Activated T-helper 17 cell treated with anti-CD3 and anti-CD28 coated beads, Interleukin-2, amount 50 U/mL, for 72 hours (primary cell): ENCODE measurements at places on chromosomes 12 and 14.
A peak's percentile ranks its signal among the peaks of the same experiment; 100 is the strongest.

GRCh38 chr14:97539411-97539795, 742.2 kb downstream of the VRK1 start:
- no peaks in the 10 kb centered on the region for H3K27me3 ChIP-seq
- no peak overlapping the region for H3K4me3 ChIP-seq
- ATAC-seq: no peak
- no peaks in the 10 kb centered on the region for H3K36me3 ChIP-seq
- peaks cover 21% of the 10 kb centered on the region for H3K4me1 ChIP-seq

DNA sequence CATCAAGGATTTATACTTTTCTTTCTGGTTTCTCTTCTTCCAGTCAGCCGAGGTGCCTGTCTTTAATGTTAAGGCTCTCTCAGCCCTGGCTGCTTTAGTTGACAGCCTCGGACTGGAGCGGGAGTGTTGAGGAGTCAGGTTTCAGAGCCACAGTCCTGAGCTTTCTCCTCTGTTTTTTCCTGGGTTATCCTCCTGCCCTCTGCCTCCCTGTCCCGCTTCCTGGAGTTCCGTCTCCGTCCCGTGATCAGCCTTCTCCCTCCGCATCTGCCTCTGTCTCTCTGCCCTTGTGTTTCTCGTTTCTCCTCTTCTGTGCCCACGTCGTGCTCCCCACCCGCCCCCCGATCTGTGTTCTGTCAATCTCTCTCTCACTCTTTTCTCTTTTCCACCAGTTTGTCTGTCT, 33.0 kb downstream of the IQSEC3 start:
- no peaks in the 10 kb centered on the region for H3K4me1 ChIP-seq
- no peak for ATAC-seq
- H3K4me3 ChIP-seq: no peak overlapping the region
- H3K27ac ChIP-seq: no peak overlapping the region
- H3K36me3 ChIP-seq: no peaks in the 10 kb centered on the region

DNA sequence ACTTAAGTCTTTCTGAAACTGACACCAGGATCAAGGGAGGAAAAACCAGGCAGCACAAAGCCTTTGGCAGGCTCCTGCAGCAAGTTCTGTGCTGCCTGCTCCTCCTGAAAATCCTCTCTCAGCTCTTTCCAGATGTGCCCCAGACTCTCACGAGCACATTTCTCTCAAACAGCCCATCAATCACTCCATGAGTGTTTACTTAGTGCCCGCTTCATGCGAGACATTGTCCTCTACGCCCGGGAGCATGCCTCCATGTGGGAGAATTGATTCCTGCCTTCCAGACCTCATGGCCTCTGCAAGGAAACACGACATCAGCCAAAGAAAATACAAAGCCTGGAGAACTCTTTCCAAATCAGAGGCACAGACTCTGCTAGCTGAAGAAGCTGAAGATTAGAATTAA, 46.5 kb upstream of the TSPAN11 start:
- peaks cover 26% of the 10 kb centered on the region for H3K27me3 ChIP-seq
- no peaks in the 10 kb centered on the region for H3K36me3 ChIP-seq
- no peaks in the 10 kb centered on the region for H3K4me1 ChIP-seq
- no peak overlapping the region for H3K27ac ChIP-seq
- no peak overlapping the region for H3K4me3 ChIP-seq

GRCh38 chr12:5466521-5466960, 34.6 kb downstream of the NTF3 start:
- H3K4me3 ChIP-seq: no peak overlapping the region
- H3K27ac ChIP-seq: no peak overlapping the region
- H3K36me3 ChIP-seq: no peaks in the 10 kb centered on the region
- no peaks in the 10 kb centered on the region for H3K4me1 ChIP-seq
- H3K27me3 ChIP-seq: peaks cover 16% of the 10 kb centered on the region

DNA sequence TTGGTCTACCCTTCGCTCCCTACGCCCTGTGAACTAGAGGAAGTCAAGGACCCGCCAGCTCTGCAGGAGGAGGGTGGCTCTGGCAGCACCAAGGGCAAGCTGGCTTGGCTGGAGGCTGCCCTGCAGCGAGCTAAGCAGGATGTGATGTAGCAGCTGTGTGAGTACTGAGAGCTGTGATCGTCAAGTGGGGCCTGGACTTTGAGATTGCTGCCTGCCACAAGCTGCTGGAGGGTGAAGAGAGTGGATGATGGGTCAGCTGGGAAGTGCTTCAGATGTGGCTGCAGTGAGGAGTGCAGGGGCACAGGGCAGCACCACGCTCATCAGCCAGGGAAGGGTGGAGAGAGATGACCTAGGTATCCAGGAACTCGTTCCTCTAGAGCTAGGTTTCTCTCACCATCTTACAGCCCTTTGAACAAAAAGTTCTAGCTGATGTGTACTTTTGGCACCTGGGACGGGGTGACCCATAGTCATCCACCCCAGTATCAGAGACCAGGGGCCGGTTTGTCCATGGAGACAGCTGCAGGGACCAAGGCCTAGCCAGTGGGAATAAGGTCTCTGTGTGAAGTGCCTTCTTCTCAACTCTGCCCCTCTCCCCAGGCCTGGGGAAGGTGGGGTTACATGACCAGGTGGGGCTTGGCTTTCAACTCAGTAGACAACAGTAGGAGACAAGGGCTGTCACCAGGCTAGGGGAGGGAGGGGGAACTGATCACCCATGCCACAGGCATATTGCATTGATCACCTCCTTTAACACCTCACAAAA, 3.2 kb downstream of the KRT86 start:
- peaks cover 17% of the 10 kb centered on the region for H3K27me3 ChIP-seq
- H3K36me3 ChIP-seq: no peaks in the 10 kb centered on the region
- ATAC-seq: no peak
- H3K4me3 ChIP-seq: no peak overlapping the region
- no peaks in the 10 kb centered on the region for H3K4me1 ChIP-seq

GRCh38 chr12:51390457-51390856, 749 bp downstream of the GALNT6 start:
- no peak for ATAC-seq
- H3K4me3 ChIP-seq: peak overlapping the region; percentile 84
- peaks cover 41% of the 10 kb centered on the region for H3K4me1 ChIP-seq
- H3K27me3 ChIP-seq: no peaks in the 10 kb centered on the region

DNA sequence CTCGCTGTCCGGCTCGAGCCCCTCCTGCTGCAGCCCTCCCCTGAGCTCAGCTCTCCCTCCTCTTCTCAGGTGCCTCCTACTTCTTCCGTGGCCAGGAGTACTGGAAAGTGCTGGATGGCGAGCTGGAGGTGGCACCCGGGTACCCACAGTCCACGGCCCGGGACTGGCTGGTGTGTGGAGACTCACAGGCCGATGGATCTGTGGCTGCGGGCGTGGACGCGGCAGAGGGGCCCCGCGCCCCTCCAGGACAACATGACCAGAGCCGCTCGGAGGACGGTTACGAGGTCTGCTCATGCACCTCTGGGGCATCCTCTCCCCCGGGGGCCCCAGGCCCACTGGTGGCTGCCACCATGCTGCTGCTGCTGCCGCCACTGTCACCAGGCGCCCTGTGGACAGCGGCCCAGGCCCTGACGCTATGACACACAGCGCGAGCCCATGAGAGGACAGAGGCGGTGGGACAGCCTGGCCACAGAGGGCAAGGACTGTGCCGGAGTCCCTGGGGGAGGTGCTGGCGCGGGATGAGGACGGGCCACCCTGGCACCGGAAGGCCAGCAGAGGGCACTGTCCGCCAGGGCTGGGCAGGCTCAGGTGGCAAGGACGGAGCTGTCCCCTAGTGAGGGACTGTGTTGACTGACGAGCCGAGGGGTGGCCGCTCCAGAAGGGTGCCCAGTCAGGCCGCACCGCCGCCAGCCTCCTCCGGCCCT, 22.8 kb downstream of the MMP17 start:
- no peak overlapping the region for H3K27ac ChIP-seq
- ATAC-seq: peak; percentile 63
- H3K4me3 ChIP-seq: no peak overlapping the region
- no peaks in the 10 kb centered on the region for H3K36me3 ChIP-seq

DNA sequence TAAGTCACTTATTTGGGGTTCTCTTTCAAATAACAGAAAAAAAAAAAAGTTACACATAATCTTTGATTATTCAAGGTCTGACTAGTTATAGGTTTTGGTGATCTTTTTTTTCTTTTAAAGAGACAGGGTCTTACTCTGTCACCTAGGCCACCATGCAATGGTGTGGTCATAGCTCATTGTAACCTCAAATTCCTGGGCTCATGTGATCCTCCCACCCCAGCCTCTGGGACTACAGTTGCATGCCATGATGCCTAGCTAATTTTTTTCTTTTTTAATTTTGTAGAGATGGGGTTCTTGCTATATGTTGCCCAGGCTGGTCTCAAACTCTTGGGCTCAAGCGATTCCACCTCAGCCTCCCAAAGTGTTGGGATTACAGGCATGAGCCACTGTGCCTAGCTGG, 56.5 kb upstream of the CFL2 start:
- peaks cover 96% of the 10 kb centered on the region for H3K36me3 ChIP-seq
- no peak overlapping the region for H3K4me3 ChIP-seq
- no peak overlapping the region for H3K27ac ChIP-seq
- no peak for ATAC-seq
- H3K4me1 ChIP-seq: peaks cover 4% of the 10 kb centered on the region

- H3K36me3 ChIP-seq: peaks cover 4% of the 10 kb centered on the region
- peak overlapping the region; percentile 57 for H3K4me3 ChIP-seq
- peak; percentile 46 for ATAC-seq
- H3K27me3 ChIP-seq: no peaks in the 10 kb centered on the region
- H3K4me1 ChIP-seq: peaks cover 36% of the 10 kb centered on the region
Observed at GRCh38 chr12:31737763-31738162, 8.9 kb upstream of the AMN1 start.

GRCh38 chr12:22662356-22662755, 37.4 kb downstream of the ETNK1 start:
- no peak overlapping the region for H3K27ac ChIP-seq
- H3K4me1 ChIP-seq: peaks cover 14% of the 10 kb centered on the region
- no peak for ATAC-seq
- peaks cover 77% of the 10 kb centered on the region for H3K36me3 ChIP-seq

DNA sequence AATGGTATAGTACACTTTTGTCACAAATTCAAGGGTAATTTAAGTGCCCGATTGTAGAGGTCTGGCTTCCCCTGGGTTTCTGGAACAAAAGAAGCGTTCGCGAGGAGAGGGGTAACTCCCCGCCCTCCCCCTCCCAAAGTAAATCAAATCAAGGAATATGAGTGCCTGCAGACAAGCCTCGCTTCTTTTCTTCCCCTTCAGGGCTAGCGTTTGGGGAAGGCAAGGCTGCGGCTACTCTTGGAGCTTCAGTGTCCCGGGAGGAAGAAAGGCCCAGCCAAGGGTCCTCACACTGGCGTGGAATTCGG, 456 bp upstream of the TMPO start:
- H3K27me3 ChIP-seq: no peaks in the 10 kb centered on the region
- H3K36me3 ChIP-seq: peaks cover 61% of the 10 kb centered on the region
- H3K4me1 ChIP-seq: peaks cover 13% of the 10 kb centered on the region
- no peak for ATAC-seq
- peak overlapping the region; percentile 99 for H3K27ac ChIP-seq

- H3K27ac ChIP-seq: no peak overlapping the region
- no peak for ATAC-seq
- H3K36me3 ChIP-seq: peaks cover 5% of the 10 kb centered on the region
- H3K4me3 ChIP-seq: no peak overlapping the region
Observed at GRCh38 chr12:104887452-104887851, 70.6 kb downstream of the SLC41A2 start.

DNA sequence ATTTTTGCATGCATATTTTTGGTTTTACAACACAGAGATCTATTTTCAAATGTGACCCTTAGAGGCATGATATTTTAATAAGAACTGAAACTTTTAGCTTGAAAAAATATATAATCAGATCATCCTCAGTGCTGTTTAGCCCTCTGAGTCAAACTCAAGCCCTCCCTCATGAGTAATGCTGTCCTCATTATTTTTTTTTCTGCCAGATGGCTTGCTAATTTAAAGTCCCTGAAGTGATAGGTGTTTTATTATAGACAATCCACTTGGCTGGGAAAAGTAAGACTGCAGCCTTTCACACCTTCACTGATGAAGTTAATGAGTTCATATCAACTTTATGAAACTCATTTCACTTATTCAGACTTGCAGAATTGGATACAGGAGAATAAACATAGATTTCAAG, 227.7 kb downstream of the SLC16A7 start:
- no peak overlapping the region for H3K27ac ChIP-seq
- ATAC-seq: no peak
- H3K4me1 ChIP-seq: no peaks in the 10 kb centered on the region
- no peak overlapping the region for H3K4me3 ChIP-seq
- no peaks in the 10 kb centered on the region for H3K36me3 ChIP-seq

- no peaks in the 10 kb centered on the region for H3K27me3 ChIP-seq
- H3K4me1 ChIP-seq: peaks cover 5% of the 10 kb centered on the region
- no peak overlapping the region for H3K4me3 ChIP-seq
- no peaks in the 10 kb centered on the region for H3K36me3 ChIP-seq
- H3K27ac ChIP-seq: no peak overlapping the region
Observed at GRCh38 chr14:92693998-92694795, 54.2 kb downstream of the LGMN start.

GRCh38 chr14:93042968-93043940, 72.5 kb downstream of the ITPK1 start:
- H3K4me3 ChIP-seq: no peak overlapping the region
- peaks cover 19% of the 10 kb centered on the region for H3K4me1 ChIP-seq
- H3K27me3 ChIP-seq: no peaks in the 10 kb centered on the region

DNA sequence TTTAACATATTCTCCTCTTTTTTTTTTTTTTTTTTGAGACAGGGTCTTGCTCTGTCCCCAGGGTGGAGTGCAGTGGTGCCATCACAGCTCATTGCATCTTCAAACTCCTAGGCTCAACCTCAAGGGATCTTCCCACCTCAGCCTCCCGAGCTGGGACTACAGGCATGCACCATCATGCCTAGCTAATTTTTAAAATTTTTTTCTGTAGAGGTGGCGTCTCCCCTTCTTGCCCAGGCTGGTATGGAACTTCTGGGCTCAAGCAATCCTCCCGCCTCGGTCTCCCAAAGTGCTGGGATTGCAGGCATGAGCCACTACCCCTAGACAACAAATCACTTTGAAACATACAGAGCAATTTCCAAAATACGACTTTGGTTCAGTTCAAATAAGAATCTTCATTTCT, 154.8 kb downstream of the PAX9 start:
- no peak for ATAC-seq
- H3K27me3 ChIP-seq: no peaks in the 10 kb centered on the region
- H3K36me3 ChIP-seq: no peaks in the 10 kb centered on the region

- no peaks in the 10 kb centered on the region for H3K36me3 ChIP-seq
- H3K27me3 ChIP-seq: no peaks in the 10 kb centered on the region
- H3K4me3 ChIP-seq: no peak overlapping the region
- ATAC-seq: no peak
- H3K27ac ChIP-seq: no peak overlapping the region
Observed at GRCh38 chr14:100529561-100530031, 57.6 kb downstream of the BEGAIN start.
